ENCODE measurements at places on chromosomes 13 and 19. TPM values are rescaled to one million over a fixed set of nuclear protein-coding genes. Genes with fewer than 3 reads are reported as not detected.

The B3GNT8 gene
- 0.86 TPM for total RNA-seq

The KIR2DL1 gene
- total RNA-seq, result not detected

The ZNF471 gene
- not detected for total RNA-seq

The MEDAG gene
- total RNA-seq, result not detected

The CGB5 gene
- total RNA-seq, result not detected

The CNN1 gene
- total RNA-seq, result 1.8 TPM

The SAFB2 gene
- total RNA-seq, result 103 TPM

The FPR3 gene
- not detected for total RNA-seq

The GRIK5 gene
- 3.8 TPM for total RNA-seq

The FGF22 gene
- 0.84 TPM for total RNA-seq

The CD177 gene
- not detected for total RNA-seq

The LGALS14 gene
- not detected for total RNA-seq

The PNMA8B gene
- 5.3 TPM for total RNA-seq

The ATP4B gene
- not detected for total RNA-seq

The C2CD4C gene
- total RNA-seq, result 6.7 TPM

The RAB8A gene
- total RNA-seq, result 88.9 TPM

The GPR183 gene
- total RNA-seq, result not detected

The ENOX1 gene
- total RNA-seq, result 3.8 TPM

The RXFP2 gene
- total RNA-seq, result not detected

The SEMA6B gene
- 25.3 TPM for total RNA-seq

The TTYH1 gene
- 180 TPM for total RNA-seq

The ZIC2 gene
- 48.6 TPM for total RNA-seq

The KCNRG gene
- total RNA-seq, result 1.4 TPM

The ZNF543 gene
- total RNA-seq, result 9.1 TPM

The PPFIA3 gene
- 21.7 TPM for total RNA-seq

The APC2 gene
- total RNA-seq, result 39.2 TPM

The PLIN5 gene
- total RNA-seq, result 4.8 TPM

The PCDH20 gene
- total RNA-seq, result 0.18 TPM

The AZU1 gene
- total RNA-seq, result 0.68 TPM

The ZIC5 gene
- 6.7 TPM for total RNA-seq

The UNC13A gene
- total RNA-seq, result 6.4 TPM

The RCBTB2 gene
- 25.2 TPM for total RNA-seq

The PSG1 gene
- total RNA-seq, result not detected

The NOVA2 gene
- 25.6 TPM for total RNA-seq

The GADD45GIP1 gene
- total RNA-seq, result 26.4 TPM
